ENCODE measurements at places on chromosomes 1 and 21. TPM values are rescaled to one million over a fixed set of nuclear protein-coding genes. Genes with fewer than 3 reads are reported as not detected.

DNA sequence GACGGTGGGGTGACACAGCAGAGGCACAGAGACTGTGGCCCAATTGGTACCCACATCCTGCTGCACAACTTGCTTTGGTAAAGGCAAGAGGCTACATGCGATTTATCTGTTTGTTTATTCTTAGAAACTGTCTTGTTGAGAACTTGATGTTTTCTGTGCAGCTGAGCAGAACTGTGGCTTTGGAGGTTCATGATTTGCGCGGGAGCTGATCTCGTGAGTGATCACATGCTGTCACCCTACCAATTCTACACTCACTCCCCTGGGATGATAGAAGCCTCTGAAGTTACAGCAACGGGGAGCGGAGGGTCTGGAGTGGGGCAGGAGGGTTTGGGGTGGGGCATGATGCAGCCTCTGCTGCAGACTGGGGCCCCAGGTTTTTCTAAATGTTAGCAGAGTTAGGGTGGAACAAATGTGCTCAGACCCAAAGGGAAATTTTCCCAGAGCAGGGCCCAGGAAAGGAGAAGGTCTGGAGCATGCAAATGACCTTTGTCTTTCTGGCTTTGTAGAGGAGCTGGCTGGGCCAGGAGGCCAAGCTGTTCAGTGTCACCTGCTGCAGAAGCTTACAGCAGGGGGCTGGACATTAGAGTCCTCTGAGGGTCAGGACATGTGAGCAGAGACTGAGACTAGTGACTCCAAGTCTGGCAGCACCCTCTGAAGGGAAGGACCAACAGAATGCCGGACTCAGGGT is 83.6 kb downstream of the GRIK3 start:
- no peak for DNase-seq

DNA sequence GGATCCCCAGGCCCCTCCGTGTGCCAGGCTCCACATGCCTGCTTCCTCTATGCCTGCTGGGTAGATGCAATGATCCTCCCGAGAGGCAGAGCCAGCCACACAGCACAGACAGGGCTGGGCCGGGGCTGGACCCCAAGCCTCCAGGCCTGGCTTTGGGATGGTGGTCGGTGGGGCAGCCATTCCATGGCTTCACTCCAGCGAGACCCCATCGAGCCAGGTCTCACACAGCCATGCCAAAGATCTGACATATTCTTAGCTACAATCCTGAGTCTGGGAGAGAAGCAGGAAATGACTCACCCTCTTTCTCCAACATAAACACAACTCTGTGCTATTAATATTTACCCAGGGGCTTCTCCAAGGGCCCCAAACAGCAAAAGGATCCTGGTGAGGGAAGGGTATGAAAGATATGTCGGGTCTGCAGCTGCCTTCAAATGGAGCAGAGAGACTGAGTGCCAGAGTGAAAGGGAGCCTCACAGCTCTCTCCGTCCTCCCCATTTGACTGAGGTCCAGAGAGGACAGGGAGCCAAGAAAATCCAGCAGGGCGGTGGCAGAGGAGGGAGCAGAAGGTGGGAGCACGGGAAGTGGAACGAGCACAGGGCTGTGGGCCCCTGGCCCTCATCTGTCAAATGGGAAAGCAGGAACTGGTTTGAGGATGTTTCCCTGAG is 639.5 kb downstream of the MATN1 start:
- no peak for DNase-seq

Gene ADORA1
- 0.50 TPM for total RNA-seq

DNA sequence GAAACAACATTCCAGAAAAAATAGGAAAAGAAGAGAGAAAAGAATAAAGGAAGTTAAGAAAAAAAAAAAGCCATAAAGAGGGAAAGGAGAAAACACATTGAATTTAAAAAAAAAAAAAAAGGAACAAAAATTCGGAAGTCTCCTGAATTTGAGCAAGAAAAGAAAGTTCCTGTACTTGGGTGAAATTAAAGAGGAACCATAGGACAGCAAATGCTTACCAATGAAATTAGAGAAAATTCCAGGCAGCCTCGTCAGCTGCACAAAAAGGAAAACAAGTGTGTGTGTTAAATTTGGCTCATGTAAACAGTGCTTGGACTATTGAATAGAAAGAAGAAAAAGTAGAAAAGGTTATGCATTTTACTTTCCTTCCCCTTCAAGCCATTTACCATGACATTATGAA is 4.9 kb downstream of the IL12RB2 start:
- no peak for DNase-seq

DNA sequence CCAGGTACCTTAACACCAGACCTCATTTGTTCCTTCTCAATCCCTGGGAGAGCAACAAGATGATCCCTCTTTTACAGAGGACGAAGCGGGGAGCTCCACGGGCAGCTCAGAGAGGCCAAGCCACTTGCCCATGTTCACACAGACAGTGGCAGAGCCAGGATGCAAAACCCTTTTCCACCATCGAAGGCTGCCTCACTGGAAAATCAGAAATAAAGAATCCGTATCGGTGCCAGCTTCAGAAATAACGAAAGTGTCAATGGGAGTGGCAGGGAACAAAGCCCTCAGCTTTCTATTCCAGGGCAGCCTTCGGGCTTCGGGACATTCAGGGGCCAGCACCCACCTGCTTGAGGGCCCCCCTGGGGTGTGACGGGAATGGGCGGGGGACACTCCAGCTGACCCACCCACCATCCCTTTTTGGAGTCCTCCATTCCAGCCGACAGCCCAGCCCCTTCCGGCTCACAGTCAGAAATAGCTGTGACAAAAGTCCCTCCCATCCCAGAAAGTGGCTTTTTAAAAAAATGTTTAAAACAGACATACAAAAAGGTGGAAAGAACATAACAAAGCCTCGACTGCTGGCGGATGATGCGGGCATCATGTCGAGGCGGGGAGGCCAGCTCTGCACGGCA is 6.0 kb downstream of the IFFO2 start:
- DNase-seq: no peak

- DNase-seq: no peak
Measured at GRCh38 chr1:247371801-247372259, 40.2 kb upstream of the ZNF496 start.

DNA sequence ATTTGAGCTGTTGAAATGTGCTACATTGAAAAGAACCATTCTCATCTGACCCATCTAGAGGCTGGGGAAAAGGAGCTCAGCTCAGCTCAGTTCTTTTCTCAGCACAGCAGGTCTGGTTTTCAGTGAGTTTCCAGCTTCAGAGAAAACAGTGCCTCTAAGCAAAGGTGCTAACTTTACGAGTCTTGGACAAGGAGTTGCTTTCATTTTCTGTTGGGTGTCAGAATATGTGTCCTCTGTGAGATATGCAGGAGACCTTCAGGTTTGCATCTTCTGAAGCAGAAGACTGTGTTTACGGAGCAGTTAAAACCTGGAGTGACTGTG is 321.3 kb upstream of the USP24 start:
- DNase-seq: no peak

Gene TIE1
- total RNA-seq: 40.9 TPM

All from esophagus muscularis mucosa (tissue), 4 donors.